ELR (cell line): ENCODE measurements at places on chromosomes 13 and 19.

GRCh38 chr19:24033963-24034342 lies 53.0 kb upstream of the ZNF254 start:
- DNase-seq, result peak; percentile 71

- DNase-seq, result no peak
These were observed 14.5 kb upstream of the TPP2 start for GRCh38 chr13:102582256-102582655.

DNA sequence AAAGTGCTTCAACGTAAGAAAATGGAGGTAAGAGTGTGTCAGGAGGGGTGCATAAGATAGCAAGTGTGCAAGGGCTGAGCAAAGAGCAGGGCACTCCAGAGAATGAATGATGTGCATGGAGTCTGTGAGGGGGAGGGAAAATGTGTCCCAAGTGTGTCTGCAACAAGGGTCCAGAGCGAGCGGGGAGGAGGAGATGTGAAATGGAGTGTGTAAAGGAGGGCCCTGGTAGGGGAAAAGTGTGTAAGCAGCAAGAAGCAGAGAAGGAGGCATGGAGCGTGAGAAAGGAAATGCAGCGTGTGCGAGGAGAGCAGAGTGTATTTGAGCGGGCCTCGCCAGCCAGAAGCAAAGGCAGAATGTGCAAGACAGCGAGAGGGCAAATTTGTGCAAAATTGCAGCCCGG lies 11.8 kb downstream of the C19orf81 start:
- no peak for DNase-seq

DNA sequence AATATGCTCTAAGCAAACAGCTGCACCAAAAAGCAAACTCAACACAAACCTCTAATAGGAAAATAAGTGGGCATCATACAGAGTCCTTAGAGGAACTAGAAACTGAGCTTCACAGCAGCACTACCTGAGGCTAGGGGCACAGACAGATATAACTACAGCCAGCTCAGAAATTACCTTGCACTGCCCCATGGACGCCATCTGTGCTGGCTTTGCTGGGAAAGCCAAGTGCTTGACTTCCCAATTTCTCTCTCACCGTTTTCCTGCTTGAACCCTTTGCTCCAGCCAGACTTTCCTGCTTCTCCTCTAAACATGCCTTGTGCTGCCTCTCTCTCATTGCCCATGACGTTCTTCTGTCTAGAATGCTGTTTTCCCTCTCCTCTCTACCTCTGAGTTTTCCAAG lies 29.3 kb downstream of the MTUS2 start:
- DNase-seq, result no peak

DNA sequence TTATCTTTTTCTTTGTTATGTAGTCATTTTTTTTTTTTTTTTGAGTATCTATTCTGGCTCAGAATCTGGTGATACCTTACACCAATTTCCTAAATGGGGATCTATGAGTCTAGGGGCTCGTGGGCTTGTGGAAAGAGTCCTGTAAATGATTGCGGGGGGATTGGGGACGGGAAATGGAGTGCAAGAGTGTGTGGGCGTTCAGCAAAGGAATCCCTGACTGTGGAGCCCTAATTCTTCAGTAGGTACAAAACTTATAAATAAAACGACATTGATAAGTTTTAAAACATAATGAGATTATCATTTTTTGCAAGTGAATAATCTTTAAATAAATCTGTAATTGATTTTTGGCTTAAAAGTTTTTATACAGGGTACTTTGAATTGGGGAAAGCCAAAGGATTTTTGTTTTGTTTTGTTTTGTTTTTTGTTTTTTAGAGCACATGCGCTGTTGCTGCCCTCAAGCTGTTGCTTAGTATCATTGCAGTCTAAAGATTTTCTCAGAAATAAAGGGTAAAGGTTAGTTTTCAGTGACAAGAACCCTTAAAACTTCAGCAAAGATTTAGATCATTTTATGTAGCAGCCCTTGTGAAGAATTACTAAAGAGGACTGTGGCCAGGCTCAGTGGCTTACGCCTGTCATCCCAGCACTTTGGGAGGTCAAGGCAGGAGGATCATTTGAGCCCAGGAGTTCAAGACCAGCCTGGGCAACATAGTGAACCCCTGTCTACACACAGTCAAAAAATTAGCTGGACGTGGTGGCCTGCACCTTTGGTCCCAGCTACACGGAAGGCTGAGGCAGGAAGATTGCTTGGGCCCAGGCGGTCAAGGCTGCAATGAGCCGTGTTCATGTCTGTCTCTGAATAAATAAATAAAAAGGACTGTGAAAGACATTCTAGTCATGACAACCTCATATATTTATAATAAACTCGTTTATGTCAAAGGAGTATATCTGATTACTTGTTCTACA lies 1.7 kb downstream of the ERCC5 start:
- peak; percentile 70 for DNase-seq

- DNase-seq, result no peak
These were observed 19.4 kb upstream of the RANBP3 start for GRCh38 chr19:5997371-5997770.

- DNase-seq, result no peak
These were observed 410.2 kb downstream of the TBC1D4 start for GRCh38 chr13:75071796-75072195.

GRCh38 chr13:111790621-111791020 lies 276.3 kb upstream of the SOX1 start:
- DNase-seq, result no peak
